Left ventricle myocardium inferior (tissue), 1 donor: ENCODE measurements at places on chromosomes 5 and 9. TPM values are rescaled to one million over a fixed set of nuclear protein-coding genes. Genes with fewer than 3 reads are reported as not detected.

The DMGDH gene
- 2.4 TPM for total RNA-seq

The SLC36A2 gene
- total RNA-seq, result 0.16 TPM

The ATP10B gene
- total RNA-seq, result not detected

The PDZD2 gene
- total RNA-seq, result 120 TPM

The GDNF gene
- 0.27 TPM for total RNA-seq

The TCOF1 gene
- total RNA-seq, result 19.3 TPM

The PCDHGC3 gene
- 15.6 TPM for total RNA-seq

DNA sequence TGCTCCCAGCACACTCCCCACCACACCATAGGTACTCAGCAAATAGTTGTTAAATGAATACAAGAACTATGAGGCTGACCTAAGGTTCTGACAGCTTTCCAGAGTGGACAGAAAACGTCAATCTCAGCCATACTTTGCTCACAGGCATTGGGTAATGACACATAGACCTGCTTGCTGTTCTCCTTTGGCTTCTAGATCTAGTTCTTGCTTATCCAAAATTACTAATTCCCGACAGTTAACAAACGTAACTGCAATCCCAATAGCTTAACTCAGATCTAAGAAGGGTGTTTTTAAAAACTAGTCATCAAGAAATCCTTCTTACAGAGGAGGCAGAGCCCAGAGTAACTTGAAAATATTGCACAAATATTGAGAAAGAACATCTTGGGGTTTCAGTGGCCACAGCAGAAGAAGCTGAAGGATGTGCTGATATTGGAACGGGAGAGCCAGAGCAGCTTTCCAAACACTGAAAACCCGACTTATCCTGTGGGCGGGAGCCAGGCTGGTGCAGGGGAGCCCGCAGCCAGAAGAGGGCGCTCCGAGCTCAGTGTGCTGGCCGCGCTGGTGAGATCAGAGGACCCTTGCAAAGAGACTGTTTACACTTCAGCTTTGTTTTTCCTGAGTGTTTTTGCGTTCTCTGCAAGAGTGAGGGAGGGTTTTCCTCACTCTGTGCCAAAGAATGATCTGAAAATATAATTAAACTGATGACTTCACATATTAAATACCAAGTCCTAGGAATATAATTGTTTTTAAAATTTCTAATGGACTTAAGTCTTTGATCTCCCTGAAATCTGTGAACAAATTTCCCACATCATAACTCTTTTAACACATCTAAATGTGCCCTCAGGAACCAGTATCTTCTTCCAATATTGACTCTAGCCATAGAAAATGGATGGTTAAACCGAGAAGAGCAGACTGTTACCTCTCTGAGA, 30.3 kb downstream of the FGF1 start:
- peak; percentile 88 for DNase-seq

DNA sequence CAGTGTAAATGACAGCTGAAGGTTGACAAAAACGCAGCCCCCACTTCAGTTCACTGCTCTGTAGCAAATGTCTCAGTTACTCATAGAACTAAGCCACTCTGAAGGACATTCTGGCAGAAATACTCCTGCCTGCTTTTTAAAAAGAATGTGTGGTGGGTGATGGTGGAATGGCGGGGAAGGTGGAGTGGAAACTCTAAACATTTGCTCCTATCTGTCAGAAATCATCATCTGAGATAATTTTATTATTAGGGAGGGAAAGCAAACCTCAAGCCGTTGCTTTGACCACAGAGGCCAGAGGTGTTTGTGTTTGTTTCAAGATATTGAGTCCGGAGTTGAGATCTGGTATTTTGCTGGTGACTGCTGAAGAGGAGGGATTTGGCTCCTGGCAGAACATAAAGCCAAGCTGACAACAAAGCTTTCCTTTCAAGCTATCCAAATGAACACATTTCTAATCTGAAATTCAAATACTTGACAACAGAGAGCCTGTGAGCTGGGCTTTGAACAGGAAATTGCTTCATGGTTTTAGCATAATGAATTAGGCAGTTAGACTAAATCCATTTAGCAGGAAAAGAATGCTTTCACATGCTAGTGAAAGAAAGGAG, 362.7 kb downstream of the CSNK1G3 start:
- no peak for DNase-seq

- DNase-seq, result no peak
These were observed 6.6 kb downstream of the ISL1 start for GRCh38 chr5:51389577-51390463.

DNA sequence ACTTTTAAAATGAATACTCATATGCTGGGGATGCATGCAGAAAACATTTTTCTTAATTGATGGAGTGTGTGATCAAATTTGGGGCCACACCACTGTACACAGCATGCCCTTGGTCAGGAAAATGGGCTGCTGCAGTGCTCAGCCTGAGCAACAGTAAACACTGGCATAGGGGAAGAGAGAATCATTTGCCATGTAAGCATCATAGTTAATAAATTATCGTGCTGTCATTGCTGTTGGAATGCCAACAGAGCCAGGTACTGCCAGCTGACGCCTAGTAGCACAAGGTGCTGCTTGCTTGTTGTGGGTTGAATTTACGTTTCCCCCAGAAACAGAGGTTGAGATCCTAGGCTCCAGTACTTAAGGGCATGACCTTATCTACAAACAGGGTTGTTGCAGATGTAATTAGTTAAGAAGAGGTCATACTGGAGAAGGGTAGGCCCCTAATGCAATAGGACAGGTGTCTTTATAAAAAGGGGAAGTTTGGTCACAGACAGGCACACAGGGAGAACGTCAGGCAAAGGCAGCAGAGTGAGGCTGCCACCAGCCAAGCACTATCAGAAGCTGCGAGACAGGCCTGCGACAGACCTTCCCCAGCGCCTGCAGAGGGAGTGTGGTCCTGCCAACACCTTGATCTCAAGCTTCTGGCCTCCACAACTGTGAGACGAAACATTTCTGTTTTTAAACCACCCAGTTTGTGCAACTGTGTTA, 25.3 kb downstream of the DAP start:
- DNase-seq, result no peak

DNA sequence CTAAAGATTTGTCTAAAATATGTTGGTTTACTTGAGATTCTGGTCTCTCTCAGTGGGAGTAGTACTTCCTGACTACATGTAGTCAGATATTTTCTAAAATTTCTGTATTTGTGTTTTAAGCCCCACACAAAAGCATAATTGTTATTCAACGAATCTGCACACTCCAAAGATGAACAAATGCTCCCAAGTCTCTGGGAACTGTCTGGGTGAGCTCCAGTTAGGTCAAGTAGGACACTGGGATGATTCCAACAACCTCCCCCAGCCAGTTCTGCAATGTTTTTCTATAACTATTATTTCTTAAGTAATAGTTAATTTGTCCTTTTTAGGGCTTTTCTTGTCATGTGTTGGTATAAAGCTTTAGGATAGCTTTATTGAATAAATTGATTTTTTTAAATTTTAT, 174.6 kb downstream of the FAM174A start:
- no peak for DNase-seq

- DNase-seq, result no peak
These were observed at the start of gene ERAP2 for GRCh38 chr5:96876292-96876850. Gene ERAP2 (plus strand): TSS chr5:96876500. CDS start chr5:96879686, 3,186 bp downstream.

- no peak for DNase-seq
These were observed 7.4 kb downstream of the BSPRY start for GRCh38 chr9:113356686-113357292.

DNA sequence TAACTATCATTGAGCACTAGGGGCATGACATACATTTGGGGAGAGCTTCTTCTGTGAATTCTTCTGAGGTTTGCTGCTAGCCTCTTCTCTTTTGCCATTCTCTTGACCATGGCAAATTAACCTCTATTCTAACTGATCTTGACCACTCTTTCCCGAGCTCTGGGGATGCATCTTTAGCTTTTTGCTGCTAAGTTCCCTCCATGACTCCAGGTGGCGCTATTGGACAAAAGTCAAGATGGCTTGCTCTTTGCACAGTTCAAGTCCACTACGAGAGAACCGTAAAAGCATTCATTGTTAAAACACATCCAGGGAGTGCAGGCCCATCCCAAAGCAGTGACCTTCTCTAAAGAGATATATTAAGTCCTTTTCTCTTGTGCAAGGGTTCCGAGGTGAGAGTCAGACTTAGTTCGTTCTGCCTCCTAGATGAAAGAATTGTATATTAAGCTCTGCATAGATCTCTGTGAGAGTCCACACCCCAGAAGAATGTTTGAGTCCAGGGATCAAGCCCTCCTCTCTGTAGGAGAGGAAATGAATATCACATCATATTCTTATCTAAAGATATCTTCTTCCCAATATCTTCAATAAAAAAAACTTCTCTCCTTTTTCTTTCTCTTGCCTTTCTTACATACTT, 1152.9 kb upstream of the CDH6 start:
- no peak for DNase-seq

DNA sequence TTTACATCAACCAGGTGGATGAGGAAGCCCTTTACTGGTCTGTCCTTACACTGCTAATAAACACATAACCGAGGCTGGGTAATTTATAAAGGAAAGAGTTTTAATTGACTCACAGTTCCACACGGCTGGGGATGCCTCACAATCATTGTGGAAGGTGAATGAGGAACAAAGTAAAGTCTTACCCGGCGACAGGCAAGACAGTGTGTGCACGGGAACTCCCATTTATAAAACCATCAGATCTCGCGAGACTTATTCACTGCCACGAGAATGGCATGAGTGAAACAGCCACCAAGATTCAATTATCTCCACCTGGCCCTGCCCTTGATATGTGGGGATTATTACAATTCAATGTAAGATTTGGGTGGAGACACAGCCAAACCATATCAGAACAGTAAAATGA, 67.3 kb upstream of the GRAMD2B start:
- no peak for DNase-seq

DNA sequence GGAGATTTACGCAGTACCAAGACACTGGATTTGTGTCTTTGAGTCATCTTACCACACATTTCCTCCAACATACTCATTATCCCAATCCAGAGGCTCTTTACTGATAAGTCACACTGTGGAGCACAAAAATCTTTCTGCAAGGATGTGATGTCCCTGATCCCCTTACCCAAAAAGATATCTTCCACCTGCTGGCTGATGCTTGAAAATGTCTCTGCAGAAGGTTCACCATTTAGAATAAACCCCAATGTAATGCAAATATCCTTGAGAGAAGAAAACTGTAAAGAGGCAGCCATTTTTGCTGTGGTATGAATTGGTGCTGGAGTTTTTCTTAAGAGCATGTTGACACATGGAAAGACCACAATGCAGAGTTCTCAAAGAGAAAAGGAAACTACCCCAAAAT, 65.7 kb upstream of the RORB start:
- DNase-seq, result no peak

- no peak for DNase-seq
These were observed 10.6 kb upstream of the SEMA6A start for GRCh38 chr5:116585227-116585626.

DNA sequence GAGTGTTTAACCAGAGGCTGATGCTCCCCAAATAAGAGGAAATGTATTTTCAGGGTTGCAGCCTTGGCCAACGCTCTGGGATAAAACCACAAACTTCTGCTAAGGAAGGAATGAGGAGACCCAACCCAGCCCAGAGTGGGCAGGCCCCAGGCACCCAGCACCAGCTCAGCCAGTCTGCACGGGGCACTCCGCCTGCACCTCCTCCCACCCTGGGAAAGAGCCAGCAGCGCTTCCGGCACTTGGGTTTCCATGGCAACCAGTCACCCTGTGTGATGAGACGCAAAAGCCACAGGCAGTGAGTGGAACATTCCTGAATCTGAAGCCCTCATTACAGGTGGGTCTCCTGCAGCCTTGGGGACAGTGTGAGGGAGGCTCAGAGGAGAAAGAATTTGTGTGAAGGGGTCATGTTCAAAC, 85.2 kb upstream of the ZBTB43 start:
- peak; percentile 66 for DNase-seq

GRCh38 chr9:113514748-113515147, 51.2 kb downstream of the RGS3 start:
- no peak for DNase-seq

DNA sequence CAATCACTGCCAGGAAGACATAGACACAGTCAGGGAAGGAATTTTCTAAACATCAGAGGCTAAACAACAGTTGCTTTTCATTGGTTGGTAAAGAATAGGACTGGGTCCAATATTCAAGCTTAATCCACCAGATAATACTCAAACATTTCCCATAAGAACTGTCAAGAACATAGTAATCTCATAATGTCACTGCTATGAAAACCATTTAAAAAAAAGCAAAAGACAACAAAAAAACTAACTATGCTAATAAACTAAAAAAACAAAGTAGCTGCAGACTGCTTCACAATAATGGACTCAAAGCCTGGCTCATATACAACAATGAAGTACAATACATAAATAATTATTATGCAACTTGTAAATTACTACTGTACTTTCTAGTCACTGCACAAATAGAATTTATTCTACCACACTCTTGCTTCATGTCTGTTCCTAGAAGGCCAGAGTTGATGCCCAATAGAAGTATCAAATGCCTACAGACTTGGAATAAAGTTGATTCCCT, 148.7 kb downstream of the MLLT3 start:
- no peak for DNase-seq

GRCh38 chr9:31445960-31446359, 938.5 kb upstream of the ACO1 start:
- DNase-seq, result no peak
